ENCODE measurements at places on chromosomes 12 and 14. TPM values are rescaled to one million over a fixed set of nuclear protein-coding genes. Genes with fewer than 3 reads are reported as not detected.

The GLIPR1L1 gene
- total RNA-seq = not detected

The C14orf180 gene
- not detected for total RNA-seq

The COQ6 gene
- 25.9 TPM for total RNA-seq

The SUOX gene
- total RNA-seq = 7.5 TPM

The MANSC4 gene
- total RNA-seq = not detected

The TMEM52B gene
- total RNA-seq = 0.18 TPM

The SYNDIG1L gene
- total RNA-seq = 0.03 TPM

The CIROP gene
- total RNA-seq = not detected

The PRKAG1 gene
- total RNA-seq = 40.2 TPM

The NEDD1 gene
- total RNA-seq = 14.0 TPM

The IL22 gene
- total RNA-seq = not detected

The RBP5 gene
- total RNA-seq = not detected

The CLEC14A gene
- total RNA-seq = not detected

The UNC79 gene
- total RNA-seq = 0.01 TPM

The RNF212B gene
- not detected for total RNA-seq
